ENCODE measurements at places on chromosomes 6 and 20. TPM values are rescaled to one million over a fixed set of nuclear protein-coding genes. Genes with fewer than 3 reads are reported as not detected.

Gene RIMS4
- total RNA-seq: 0.34 TPM

Gene ESR1
- 4.4 TPM for total RNA-seq

Gene PRSS16
- total RNA-seq: 0.88 TPM

Gene TMEM170B
- 23.0 TPM for total RNA-seq

Gene GRM1
- under 0.01 TPM for total RNA-seq

Gene LY6G5C
- 1.4 TPM for total RNA-seq

Gene TRDN
- 2.8 TPM for total RNA-seq

Gene TREM1
- total RNA-seq: 6.8 TPM

Gene ZNF341
- total RNA-seq: 1.1 TPM

Gene SNAP25
- total RNA-seq: 0.38 TPM

Gene PXMP4
- 4.8 TPM for total RNA-seq

Gene OR2J3
- total RNA-seq: not detected

Gene DTD1
- total RNA-seq: 28.6 TPM

Gene RAET1L
- not detected for total RNA-seq

Gene UNC5CL
- total RNA-seq: 1.1 TPM

Gene TSHZ2
- total RNA-seq: 28.6 TPM
